ENCODE measurements at places on chromosomes 16 and 17.

GRCh38 chr17:51997723-51998122 is 160.8 kb downstream of the CA10 start:
- no peak for DNase-seq

GRCh38 chr17:29572691-29573557 is 4.4 kb downstream of the TP53I13 start:
- peak; percentile 79 for DNase-seq

DNA sequence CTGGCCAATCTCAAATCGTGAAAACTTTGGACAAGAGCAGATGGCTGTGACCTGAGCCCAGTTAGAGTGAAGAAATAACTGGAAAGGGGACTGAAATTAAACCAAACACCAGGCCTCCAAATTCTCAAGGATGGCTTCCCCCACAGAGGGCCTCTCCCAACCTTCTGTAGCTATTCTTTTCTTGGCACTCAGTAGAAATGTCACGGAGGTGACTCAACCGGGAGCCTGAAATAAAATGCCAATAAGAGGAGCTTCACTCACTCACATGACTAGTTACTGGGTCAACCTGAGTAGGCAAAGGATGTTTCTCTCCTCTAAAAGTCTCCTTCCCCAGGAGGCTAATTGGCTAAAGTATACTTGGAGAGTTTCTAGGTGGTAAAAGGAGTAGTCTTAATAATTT is 230.7 kb downstream of the MAF start:
- DNase-seq, result no peak

GRCh38 chr16:85447693-85448313 is 165.3 kb upstream of the GSE1 start:
- no peak for DNase-seq

DNA sequence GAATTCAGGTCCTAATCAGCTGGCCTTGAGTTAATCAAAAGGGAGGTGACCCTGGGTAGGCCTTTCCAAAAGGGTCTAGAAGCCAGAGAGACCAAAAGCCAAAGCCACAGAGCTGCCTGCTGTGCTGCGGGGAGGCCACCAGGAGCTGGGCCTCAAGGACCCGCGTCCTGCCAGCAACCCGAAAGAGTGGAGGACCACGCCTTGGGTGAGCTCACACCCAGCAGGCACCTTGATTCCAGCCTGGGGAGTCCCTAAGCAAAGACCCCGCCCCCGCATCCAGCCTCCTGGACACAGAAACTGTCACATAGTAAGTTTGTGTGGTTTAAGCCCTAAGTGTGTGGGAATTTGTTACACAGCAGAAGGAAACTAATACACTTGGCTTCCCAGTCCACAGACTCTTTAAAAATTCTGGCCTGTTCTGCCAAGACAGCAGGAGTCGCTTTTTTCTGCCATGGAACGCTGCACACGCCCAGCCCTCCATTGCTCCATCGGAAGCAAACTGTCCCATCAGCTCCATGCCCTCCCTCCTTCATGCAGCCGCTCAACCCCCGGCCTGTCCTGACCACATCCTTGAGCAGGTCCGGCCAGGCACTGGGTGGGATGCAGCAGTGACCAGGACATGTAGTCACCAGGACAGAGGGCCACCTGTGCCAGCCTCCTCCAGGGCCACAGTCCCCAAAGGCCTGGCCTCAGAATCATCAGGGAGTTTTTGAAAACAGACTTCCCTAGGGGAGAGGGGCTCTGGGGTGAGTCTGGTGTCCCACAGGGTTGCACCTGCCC is 20.9 kb upstream of the RASD1 start:
- DNase-seq, result no peak

DNA sequence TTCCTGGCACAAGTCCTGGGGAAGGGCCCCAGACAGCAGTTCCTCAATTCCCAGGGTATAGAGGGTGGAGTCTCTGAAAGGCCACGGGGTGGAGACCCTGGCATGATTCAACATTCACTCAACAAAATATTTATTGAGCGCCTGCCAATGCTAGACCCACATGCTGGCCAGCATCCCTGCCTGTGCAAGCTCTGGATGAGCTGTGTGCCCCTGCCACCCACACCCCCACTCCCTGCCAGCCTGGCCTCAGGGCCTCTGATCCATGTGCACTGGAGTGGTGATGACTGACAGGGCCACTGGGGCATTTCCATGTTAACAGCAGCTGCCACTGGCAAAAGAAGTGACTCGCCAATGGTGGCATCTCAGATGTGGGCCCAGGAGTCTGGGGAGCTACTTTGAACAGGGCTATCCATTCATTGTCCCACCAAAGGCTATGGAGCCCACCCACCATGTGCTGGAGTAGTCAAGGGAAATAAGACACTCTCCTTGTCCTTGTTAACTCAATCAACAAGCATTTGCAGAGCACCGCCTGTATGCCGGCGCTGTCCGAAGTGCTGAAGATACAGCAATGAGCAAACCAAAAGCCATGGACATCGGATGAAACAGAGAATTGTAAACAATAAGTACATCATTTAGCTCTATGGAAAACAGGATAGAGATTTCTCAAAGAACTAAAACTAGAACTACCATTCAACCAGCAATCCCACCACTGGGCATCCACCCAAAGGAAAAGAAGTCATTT is 3.0 kb upstream of the PRSS22 start:
- DNase-seq, result no peak

DNA sequence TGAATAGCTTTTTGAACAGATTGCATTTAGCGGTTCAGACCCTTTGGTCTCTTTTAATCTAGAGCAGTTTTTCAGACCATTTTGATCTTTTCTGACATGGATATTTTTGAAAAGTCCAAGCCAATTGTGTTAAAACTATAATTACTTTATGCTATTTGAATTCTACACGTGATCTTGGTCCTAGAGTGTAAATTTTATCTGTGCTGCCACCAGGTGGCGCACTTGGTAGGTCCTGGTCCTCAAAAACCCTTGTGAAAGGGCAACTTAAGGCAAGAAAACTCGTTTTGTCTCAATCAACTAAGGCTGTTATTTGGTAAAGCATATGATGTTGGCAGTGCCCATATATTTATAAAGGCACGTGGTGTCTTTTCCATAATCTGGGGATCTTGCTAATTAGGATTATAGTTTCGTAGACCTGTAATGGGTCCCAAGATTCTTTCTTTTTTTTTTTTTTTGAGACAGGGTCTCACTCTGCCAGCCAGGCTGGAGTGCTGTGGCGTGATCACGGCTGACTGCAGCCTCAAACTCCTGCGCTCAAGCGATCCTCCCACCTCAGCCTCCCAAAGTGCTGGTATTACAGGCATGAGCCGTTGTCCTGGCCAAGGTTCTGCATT is 43.9 kb upstream of the TEX2 start:
- peak; percentile 75 for DNase-seq

DNA sequence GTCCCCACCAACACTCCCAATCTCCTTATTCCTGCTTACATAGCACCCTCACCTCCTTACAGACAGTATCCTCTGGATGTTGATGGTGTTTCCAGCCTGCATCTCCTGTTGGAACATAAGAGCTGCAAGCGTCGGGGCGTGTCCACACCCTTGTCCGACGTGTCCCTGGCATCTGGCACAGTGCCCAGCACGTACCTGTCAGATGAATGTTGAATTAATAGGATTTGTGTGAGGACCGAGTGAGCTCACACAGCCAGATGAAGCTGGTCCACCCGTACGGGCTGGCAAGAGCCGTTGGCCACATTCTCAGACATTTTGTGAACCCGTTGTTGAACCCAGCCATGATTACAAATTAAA is 12.2 kb upstream of the CBX4 start:
- DNase-seq, result no peak

DNA sequence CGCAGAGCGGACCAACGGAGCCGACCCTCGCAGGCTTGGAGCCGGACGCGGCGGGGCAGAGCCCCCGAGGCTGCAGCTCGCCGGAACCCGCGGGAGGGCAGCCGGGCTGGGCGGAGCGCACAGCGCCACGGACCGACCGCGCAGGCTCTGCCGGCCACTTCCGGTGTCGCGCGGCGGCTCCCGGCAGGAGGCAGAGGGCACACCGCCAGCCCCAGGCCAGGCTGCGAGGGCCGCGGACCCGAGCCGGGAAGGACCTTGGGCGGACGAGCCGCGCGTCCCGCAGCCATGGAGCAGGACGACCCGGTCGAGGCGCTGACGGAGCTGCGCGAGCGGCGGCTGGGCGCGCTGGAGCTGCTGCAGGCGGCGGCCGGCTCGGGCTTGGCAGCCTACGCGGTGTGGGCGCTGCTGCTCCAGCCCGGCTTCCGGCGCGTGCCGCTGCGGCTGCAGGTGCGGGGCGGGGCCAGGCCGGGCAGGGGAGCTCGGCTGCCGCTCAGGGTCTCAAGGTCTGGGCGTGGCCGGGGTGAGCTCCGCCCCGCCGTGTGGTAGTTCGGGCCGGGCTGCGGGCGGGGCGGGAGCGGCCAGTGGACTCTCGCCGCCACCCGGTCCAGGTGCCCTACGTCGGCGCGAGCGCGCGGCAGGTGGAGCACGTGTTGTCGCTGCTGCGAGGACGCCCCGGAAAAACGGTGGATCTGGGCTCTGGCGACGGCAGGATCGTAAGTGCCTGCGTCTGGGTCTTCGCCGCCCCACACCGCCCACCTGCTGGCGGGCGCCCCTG is at the start of gene ANTKMT:
ANTKMT (plus strand) TSS at position 157 of the 775 bp plus-strand sequence; CDS start at position 286, 129 bp downstream.
- peak; percentile 90 for DNase-seq

DNA sequence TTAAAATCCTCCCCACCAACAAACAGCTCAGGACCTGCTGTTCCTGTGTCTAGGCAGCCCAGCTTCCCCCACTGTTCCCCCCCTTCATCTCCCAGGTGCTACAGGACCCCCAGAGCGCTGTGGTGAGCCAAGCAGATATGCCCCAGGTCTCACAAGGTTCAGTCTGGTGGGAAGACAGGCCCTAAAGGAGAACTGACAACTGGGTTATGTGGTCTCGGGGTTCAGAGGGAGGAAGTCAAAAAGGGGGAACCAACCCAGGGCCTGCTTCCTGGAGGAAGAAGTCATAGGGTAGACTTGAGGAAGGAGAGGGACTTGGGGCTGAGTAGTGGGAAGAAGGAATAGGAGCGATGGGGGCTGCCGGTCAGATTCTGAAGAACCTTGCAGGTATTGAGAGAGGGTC is 2.6 kb downstream of the RIPOR1 start:
- no peak for DNase-seq

GRCh38 chr17:42819939-42820535 is 4.0 kb downstream of the BECN1 start:
- peak; percentile 73 for DNase-seq

DNA sequence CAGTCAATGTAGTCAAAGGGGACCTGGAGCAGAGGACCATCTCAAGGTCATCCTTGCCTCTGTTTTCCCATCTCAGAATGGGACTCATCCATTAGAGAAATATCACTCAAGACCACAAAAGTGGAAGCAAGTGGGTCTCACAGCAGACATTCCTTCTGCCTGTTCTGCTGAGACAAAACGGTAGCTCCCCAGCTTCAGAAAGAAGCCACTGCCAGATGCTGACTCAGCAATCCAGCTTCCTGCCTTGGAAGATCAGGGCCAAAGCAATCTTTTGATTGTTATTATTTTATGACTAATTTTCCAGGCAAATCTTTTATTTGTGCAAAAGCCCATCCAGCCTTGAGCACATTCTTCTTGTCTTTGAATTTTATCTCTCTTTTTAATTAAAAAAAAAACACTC is 86.8 kb downstream of the CCT6B start:
- no peak for DNase-seq

GRCh38 chr17:53227514-53227913 is 595.2 kb upstream of the KIF2B start:
- no peak for DNase-seq

GRCh38 chr17:869567-870525 is 87.7 kb downstream of the MRM3 start:
- no peak for DNase-seq

- no peak for DNase-seq
Measured at GRCh38 chr17:59353106-59353854, 21.8 kb downstream of the YPEL2 start.

- DNase-seq, result no peak
Measured at GRCh38 chr16:29975134-29975538, 1.5 kb downstream of the TAOK2 start.

DNA sequence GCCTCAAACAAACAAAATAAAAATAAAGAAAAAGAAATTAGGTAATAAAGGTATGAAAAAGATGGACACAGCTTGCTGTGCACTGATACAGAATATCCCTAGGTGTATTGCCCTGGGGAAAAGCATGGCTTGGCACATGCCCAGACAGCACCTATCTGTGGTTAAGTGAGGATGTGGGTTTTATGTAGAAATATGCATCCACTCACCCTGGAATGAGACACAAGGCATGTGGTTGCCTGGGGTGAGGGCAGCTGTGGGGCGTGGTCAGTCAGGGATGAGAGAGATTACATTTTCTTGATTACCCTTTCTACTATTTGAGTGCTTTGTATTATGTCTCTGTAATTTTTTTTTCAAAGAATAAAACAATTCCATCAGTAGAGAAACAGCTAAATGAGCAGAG is 6.9 kb downstream of the PLLP start:
- DNase-seq, result no peak

- no peak for DNase-seq
Measured at GRCh38 chr16:88606148-88606757, 32.1 kb upstream of the IL17C start.

DNA sequence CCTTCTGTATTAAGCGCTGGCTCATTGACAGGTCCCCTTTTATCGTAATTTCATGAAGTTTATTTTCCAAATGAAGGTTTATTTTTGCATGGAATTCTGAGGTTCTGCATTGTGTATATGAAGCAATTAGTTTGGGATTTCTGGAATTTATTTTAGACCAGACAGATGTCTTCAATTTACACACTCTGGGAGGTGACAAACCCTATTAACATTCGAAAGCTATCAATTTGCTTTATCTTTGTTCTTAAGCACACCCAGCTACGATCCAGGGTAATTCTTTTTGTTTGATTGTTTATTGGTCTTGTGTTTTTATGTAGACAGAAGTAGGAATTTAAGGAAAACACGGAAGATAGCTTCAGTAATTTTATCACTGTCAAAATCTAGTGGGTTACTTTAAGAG is 264.6 kb downstream of the HS3ST3A1 start:
- no peak for DNase-seq

DNA sequence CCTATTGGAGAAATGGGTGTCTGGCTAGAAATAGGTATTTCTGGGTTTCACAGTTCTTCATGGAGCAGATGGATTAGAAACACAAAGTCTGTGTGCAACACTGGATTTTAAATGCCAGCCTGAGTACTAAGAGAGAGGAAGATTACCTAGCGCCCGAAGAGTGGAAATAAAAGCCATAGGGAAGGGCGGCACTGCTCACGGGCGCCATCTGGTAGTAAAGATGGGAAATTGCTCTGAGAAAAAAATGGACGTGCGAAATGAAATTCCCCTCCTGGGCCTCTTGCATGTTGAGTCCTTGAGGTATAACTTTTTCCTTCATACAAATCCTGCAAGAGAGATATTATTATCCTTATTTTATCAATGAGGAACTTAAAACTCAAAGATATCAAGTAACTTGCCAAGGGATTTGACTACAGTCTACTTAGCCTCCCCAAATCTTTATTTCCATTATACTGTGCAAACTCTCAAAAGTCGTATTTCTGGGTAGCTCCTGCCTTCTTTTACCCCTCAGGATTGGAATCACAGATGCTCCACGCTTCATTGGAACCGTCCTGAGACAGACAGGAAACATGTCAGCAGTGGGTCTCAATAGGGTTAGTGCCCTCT is 72.8 kb downstream of the MMD start:
- peak; percentile 36 for DNase-seq

GRCh38 chr17:21376759-21377690 is 868 bp downstream of the KCNJ12 start:
- no peak for DNase-seq
